ENCODE measurements at places on chromosomes 1 and 21.

DNA sequence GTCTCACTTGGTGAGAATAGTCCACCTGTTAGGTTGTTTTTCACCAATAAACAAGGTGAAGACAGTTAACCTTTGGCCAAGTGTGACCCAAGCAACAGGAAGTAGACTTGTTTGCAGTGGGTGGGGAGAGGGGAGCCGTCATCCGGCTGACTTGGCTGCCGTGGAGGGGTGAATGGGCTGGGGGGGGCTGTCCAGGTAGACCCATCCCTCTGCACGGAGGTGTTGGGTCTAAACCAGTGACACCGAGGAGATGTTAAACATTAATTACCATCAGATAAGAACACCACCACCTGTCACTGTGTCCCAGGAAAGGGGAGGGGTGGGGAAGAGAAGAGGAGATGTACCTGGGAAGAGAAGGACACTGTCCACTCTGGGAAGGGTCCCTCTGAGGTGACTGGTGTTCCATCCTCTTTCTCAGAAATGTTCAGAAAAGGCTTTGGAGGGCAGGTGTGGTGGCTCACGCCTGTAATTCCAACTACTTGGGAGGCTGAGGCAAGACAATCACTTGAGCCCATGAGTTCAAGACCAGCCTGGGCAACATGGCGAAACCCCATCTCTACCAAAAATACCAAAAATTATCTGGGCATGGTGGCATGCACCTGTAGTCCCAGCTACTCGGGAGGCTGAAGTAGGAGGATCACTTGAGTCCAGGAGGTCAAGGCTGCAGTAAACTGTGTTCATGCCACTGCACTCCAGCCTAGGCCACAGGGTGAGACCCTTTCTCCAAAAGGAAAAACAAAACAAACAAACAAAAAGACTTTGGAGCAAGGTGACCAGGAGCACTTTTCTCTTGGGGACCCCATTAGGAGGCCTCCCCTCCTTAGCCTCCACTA, 6.7 kb upstream of the MYOM3 start:
- DNase-seq, result no peak

DNA sequence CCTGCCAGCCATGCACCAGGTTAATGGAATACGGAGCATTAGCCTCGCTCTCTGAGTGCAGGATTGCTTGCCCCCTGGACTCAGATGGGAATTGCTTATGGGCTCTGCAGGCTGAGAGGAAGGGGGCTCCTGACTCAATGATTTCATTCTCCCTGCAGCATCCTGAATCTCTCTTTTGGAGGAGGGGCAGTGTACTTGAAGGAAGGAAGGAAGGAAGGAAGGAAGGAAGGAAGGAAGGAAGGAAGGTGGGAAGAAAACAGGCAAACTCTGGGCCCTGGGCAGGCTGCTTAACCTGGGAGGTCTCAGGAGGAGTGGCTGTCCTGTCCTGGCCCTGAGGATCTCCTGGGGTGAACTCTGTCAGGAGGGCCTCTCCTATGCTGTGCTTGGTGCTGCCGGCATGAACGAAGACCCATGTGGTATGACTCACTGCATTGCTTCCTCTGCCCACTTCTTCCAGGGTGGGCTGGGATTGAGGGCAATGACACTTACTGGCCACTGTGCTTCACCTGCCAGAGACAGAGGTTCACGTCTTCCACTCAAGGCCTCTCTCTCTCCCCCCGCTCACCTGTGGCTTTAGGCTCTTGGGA, 257.1 kb upstream of the CSF3R start:
- no peak for DNase-seq

DNA sequence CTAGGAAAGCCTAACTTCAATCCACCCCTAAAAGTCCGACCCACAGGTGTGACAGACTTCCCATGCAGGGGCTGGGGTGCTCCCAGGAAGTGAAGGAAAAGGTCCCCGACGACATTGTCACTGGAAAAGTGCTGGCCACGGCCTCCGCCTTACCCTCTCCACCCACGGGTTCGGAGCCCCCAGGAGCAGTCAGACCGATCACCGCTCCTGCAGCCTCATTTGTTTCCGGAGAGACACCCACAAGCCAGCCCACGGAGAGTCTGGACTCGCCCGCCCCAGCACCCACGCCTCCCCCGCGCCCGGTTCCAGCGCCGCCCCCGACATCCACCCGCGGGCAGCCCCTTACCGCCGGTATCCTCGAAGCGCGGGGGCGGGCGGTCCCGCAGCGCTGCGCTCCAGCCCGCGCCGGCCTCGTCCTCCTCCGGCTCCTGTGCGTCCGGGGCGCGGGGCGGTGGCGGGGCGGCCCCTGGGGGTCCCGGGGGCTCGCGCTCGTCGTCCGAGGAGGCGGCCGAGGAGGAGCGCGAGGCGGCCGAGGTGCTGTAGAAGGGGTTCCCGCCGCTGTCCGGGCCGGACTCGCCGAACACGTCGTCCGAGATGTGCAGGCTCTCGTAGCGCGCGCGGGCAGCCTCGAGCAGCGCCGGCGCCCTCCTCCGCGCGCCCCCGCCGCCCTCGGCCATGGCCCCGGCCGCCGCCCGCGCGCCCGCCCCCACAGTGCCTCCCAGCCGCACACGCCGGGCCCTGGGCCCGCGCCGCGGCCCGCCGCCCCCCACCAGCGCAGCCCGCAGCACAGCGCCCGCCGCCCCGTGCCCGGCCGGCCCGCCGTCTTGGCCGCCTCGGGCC, 660 bp downstream of the PGBD5 start:
- no peak for DNase-seq

GRCh38 chr1:97634758-97635157, 286.1 kb downstream of the DPYD start:
- DNase-seq, result no peak

GRCh38 chr1:156615946-156616345, 3.3 kb upstream of the HAPLN2 start:
- no peak for DNase-seq

DNA sequence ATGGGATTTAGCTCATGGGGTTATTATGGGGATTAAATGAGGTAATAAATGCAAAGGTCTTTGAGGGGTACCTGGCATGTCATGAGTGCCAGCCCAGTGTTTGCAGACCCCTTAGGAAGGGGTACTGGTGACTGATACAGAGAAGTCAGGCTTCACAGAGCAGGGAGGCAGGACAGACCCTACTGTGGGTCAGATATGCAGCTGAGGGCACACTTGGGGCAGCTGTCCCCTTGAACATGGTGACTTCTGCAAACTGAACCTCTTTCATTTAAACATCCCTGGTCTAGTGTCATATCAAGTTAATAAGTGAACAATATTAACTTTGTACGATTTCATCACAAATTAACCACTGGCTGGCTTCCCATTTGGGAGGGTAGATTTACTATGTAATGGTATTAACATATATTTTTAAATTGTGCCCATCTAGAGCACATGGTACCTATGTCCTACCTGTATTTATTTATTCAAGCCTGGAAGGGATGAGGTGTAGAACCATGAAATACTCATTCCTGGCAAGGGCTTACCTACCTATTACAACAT, 25.9 kb downstream of the STPG1 start:
- no peak for DNase-seq

- no peak for DNase-seq
Observed at GRCh38 chr1:90922996-90923395, 98.8 kb downstream of the ZNF644 start.

DNA sequence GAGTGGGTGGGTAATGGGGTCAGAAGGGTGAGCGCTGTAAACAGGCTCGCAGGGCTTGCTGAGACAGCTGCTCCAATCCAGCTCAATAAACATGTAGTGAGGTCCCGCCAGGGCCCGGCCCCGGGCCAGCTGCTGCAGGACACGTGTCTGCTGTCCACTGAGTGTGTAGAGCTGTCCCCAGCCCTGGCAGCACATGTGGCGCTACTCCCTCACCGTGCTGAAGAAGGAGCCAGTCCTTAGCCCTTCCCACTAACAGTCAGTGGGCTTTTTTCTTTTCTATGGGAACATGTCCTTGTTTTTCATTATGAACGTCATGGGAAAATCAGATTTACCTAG, 78.9 kb upstream of the C1orf174 start:
- no peak for DNase-seq

GRCh38 chr1:221979444-221980032, 237.6 kb upstream of the DUSP10 start:
- DNase-seq, result no peak

DNA sequence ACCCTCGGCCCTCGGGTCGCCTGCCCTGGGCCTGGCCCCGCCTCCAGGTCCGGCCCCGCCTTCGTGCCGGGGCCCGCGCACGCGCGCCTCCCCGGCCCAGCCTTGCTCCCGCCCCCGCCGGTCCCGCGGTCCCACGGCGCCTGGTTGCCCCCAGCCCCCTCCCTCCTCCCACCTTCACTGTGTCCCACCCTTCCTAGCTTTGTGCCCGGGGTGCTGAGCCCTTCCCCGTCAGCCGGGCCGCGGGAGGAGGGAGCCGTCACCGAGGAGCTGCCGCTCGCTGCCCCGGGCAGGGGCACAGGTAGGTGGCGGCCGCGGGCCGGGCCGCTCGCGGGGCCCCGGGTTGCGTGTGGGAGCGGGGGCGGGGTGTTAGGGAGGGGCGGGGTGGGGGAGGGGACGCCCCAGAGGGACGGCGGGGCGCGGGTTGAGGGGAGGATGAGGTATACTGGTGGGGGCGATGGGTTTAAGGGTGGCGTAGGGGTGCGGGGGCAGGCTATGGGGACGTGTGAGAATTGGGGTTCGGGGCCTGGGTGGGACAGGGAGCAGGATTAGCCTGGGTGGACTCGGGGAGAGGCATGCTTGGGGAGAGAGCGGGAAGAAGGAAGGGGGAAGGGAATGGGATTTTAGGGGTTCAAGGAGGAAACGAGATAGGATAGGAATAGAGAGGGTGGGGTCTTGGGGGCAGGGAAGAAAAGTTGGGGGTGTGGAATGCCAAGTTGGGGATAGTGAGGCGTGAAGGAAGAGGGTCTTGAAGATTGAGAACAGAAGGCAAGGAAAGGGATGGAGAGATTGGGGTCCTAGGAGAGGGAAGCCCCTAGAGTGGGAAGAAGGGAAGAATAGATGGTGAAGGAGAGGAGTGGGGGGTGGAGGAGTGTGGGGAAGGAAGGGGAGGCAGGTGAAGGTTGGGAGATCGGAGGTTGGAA, at the start of gene LRRC42:
TSS of gene LRRC42 (plus strand) at position 99 of the 920 bp plus-strand sequence. CDS start 5,650 bp downstream, outside the sequence.
- no peak for DNase-seq

All from stimulated activated CD4-positive, alpha-beta T cell treated with anti-CD3 and anti-CD28 coated beads, TNF-alpha, amount 100 ng/mL, for 4 hours (primary cell).